Right ventricle myocardium inferior (tissue), 1 donor: ENCODE measurements at places on chromosomes 1 and 21. TPM values are rescaled to one million over a fixed set of nuclear protein-coding genes. Genes with fewer than 3 reads are reported as not detected.

Gene AIM2
- total RNA-seq, result 0.51 TPM

Gene AVPR1B
- not detected for total RNA-seq

Gene OLFML2B
- total RNA-seq, result 4.2 TPM

Gene SYDE2
- total RNA-seq, result 20.7 TPM

Gene OR6N1
- total RNA-seq, result not detected

Gene NKAIN1
- 0.14 TPM for total RNA-seq

Gene NPR1
- 14.6 TPM for total RNA-seq

Gene ADARB1
- 15.1 TPM for total RNA-seq

Gene S100PBP
- 11.7 TPM for total RNA-seq

Gene RIMS3
- 1.6 TPM for total RNA-seq

Gene TTC22
- total RNA-seq, result not detected

Gene NBPF19
- 3.0 TPM for total RNA-seq

Gene PLA2G2C
- not detected for total RNA-seq

Gene SH2D1B
- 0.24 TPM for total RNA-seq

Gene OR2T29
- total RNA-seq, result not detected
